Ovary (tissue), 10 donors: ENCODE measurements at places on chromosomes 16 and 17. TPM values are rescaled to one million over a fixed set of nuclear protein-coding genes. Genes with fewer than 3 reads are reported as not detected.

PRKAR1A gene
- 137 TPM for polyA plus RNA-seq

MT1H gene
- not detected for polyA plus RNA-seq

FBXO39 gene
- polyA plus RNA-seq, result 1.2 TPM

C16orf87 gene
- polyA plus RNA-seq, result 4.0 TPM

CDK5R1 gene
- polyA plus RNA-seq, result 1.3 TPM

HS3ST4 gene
- not detected for polyA plus RNA-seq

SEPTIN12 gene
- polyA plus RNA-seq, result not detected

ADPRM gene
- 21.6 TPM for polyA plus RNA-seq

SLC22A31 gene
- polyA plus RNA-seq, result 2.0 TPM

TBC1D3G gene
- polyA plus RNA-seq, result 0.10 TPM

CNGB1 gene
- not detected for polyA plus RNA-seq

PRSS22 gene
- polyA plus RNA-seq, result 0.10 TPM

NLRC3 gene
- 0.77 TPM for polyA plus RNA-seq

HS3ST3A1 gene
- polyA plus RNA-seq, result 2.2 TPM

MTSS2 gene
- 52.5 TPM for polyA plus RNA-seq

HIGD1B gene
- 6.3 TPM for polyA plus RNA-seq

SULT1A2 gene
- 0.13 TPM for polyA plus RNA-seq

EVPLL gene
- not detected for polyA plus RNA-seq

KCNH4 gene
- not detected for polyA plus RNA-seq
